AG04449 (cell line): ENCODE measurements at places on chromosomes 3 and 15.
A peak's percentile ranks its signal among the peaks of the same experiment; 100 is the strongest.

- DNase-seq, result peak; percentile 71
Observed at GRCh38 chr3:197490098-197491058, 65.4 kb downstream of the BDH1 start.

GRCh38 chr3:135237371-135238143 lies 442.5 kb downstream of the EPHB1 start:
- DNase-seq, result no peak

- no peak for DNase-seq
Observed at GRCh38 chr3:184578822-184579221, 17.2 kb downstream of the EPHB3 start.

DNA sequence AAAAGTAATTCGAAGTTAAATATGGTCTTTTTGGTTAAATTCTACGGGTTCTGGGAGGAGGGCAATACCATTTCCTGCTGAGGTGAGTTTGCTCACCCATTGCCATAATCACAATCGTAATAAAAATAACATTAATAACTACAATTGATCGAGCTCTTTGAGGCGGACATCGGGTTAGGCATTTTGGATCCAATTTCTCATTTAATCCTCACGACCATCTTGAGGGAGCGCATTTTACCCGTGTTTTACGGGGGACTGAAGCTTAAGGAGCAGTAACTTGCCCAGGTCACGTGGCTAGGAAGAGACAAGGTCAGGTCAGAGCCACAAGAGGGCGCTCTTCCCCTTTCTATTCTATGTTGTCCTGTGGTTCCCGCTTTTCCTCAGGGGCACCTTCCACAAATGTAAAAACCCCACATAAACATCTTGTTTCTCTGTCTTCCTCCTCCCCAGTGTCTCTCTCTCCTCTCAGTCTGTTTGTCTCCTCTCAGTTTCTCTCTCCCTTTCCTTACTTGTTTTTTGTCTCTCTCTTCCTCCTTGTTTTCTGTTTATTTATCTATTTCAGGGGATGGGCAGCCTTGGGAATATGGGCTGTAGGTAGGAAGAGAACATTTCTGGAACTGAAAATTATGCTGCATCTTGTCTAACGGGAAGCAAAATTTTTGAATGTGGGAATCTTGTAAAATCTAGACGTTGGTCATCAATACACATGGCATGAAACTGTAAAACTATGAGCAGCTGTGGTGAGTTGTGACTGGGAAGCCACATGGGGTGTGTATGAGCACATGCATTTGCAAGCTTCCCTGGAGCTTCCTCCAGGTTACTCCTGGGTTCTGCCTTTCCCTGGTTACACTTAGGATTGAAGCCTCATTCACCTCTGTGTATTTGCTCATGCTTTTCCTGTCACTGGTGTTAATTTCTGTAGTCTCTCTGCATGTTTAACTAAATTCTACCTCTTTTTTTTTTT lies 71.0 kb downstream of the SQOR start:
- peak; percentile 29 for DNase-seq

GRCh38 chr3:11096266-11097139 lies 57.8 kb upstream of the HRH1 start:
- DNase-seq, result peak; percentile 61

DNA sequence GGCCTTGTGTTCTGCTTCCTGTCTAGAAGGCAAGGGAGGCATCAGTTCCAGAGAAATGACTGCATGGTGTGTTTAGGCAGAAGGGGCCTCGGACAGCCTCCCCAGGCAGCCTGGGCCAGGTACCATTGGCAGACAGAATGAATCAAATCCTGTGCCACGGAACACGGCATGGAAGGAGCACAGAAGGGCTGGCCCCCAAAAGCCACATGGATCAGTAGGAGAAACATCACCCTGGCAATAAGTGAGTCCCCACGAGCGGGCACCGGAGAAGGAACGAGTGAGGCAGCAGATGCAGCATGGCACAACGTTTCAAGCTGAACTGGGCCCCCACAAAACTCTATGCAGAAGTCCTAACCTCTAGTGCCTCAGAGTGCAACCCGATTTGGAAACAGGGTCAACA lies 223.2 kb downstream of the ADAMTS17 start:
- DNase-seq, result no peak

- no peak for DNase-seq
Observed at GRCh38 chr3:30226601-30227151, 379.7 kb upstream of the TGFBR2 start.

DNA sequence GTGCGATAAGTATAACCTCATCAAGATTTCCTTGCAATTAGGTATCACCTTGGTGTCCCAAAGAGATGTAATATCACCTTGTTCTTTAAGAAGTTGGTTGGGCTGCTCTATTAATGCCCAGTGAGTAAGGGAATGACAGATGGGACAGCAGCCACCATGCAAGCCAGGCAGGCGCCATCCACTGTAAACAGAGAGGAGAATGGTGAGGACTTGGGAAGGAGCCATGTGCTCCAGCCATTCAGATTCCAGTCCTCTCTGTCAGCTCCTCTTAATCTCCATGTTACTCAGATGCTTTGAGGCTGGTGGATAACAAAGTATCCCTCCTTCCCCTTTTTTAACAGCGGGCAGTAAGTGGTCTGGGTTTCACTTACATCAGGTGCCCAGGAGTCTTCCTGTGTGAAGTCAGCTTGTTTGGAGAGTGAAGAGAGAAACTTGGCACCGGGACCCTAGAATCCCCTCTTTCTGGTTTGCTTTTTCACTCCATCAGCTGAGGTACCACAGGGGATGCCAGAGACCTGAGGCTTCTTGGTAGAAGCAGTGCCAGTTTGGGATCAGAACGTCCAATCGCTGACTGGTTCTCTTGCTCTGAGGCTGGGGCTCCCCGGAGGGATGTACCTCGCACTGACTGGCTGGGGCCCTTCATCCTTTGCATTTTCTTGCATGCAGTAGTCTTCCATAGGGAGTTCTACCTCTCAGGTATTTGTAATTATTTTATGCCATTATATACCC lies 29.5 kb downstream of the SLCO3A1 start:
- no peak for DNase-seq

DNA sequence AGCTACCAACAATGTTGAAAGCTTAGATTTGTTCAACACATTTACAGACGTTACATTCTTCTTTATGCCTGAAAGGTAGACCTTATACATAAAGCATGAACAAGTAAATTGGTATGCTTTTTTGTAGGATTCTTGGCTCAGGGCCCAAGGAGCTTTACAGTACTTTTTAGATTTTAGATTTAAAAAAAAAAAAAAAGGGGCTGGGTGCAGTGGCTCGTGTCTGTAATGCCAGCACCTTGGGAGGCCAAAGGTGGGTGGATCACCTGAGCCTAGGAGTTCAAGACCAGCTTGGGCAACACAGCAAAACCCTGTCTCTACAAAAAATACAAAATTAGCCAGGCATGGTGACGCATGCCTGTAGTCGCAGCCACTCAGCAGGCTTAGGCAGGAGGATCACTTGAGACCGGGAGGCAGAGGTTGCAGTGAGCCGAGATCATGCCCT lies 39.7 kb downstream of the MEF2A start:
- no peak for DNase-seq

DNA sequence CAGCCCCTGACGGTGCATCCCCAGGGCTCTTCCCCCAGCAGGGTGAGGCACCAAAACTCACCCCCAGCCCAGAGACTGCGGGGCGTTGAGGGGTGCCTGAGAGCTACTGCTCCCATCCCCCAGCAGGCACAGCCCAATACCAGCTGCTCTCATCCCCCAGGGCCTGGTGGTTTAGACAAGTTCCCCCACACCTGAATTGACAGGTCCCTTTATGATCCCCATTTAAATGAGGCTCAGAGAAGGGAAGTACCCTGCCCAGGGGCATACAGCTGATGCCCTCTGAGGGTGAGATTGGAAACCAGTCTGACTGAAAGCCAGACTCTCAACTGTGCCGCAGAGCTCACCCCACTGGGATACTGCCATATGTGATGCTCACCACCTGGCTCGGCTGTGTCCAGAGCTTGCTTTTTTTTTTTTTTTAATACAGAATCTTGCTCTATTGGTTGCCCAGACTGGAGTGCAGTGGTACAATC lies 20.1 kb downstream of the DUSP7 start:
- no peak for DNase-seq

DNA sequence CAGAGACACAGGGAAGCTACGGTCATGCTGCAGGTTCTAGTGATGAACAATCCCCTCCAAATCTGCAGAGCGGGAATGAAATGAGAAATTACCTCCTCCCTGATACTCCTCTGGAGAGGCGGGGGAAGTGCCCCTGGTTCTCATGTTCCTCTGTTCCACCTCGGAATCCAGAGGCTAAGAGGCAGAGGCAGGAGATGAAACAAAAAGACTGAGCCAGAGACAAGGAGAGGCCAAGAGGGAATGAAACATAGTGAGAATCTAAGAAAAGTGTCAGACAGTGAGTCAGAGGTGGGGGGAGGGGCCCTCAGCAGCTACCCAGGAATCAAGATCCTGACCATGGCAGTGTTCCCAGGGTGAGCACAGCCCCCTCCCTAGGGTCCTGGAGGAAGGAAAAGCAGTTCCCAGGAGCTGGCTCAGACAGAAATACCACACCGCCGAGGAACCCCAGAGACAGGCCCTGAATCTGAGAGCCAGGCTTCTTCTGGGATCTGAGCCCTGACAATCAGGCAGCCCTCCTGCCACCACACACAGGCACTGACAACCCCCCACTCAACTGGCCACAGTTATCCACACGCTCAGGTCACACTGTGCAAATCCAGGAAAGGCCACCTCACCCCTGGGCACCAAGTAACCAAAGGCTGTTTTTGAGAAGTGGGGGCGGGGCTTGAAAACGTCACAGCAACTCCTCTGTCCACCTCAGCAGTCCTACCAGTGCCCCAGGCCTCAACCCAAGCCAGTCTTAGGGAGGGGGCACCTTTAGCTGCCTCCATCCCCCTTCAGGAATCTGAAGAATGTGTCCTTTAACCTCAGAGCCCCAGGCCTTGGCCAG lies 2.4 kb downstream of the CSRNP1 start:
- peak; percentile 92 for DNase-seq

- DNase-seq, result peak; percentile 38
Observed at GRCh38 chr3:15983232-15983631, 185.5 kb upstream of the ANKRD28 start.

DNA sequence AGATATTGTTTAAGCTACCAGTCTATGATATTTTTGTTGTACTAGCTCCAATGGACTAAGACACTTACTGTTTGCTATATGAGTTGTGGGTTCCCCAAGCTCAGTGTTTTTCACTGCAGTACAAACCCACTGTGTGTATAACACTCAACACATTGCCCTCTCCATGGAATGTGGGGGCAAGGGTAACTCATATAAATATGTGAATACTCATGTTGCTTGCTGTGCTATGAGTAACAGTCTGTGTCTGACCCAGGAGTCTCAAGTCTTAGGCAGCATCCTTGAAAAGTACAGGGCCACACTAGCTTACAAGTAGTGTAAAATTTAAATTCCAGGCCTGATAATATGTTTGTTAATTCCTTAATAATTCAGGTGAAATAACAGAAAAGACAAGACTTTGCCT lies 22.5 kb upstream of the CNTN3 start:
- DNase-seq, result no peak

DNA sequence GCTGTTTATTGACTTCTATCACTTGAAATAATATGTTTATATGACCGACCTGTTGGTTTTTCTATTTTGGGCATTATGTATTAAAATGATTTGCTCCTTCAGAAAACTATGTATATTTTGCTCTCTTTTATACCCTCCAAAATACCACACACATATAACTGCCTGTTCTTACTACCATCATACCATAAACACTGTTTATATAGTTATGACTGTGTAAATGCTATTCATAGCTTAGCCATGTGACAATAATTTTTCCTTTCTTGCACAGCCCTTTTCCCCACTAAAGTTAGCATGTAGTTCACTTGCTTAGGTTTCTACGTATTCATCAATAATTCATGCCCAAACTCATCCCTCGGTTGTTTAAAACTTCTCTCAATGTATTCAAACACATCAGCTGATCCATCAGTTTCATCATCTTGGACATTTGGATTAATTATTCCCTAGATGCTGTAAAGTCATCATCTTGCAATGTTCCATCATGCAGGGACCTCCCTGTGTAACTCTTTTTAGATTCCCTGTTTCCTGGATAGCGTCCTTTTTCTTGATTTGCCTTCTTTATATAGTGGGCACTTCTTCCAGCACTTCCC lies 8.2 kb upstream of the RYK start:
- DNase-seq, result no peak

- DNase-seq, result no peak
Observed at GRCh38 chr3:174737966-174738365, 121.2 kb upstream of the NAALADL2 start.

- no peak for DNase-seq
Observed at GRCh38 chr3:14523792-14524191, 16.4 kb downstream of the GRIP2 start.

GRCh38 chr3:115550285-115550761 lies 73.0 kb upstream of the GAP43 start:
- DNase-seq, result peak; percentile 19

GRCh38 chr15:72110355-72110754 lies 7.6 kb downstream of the MYO9A start:
- no peak for DNase-seq

GRCh38 chr3:181497358-181497757 lies 214.4 kb upstream of the SOX2 start:
- DNase-seq, result no peak

DNA sequence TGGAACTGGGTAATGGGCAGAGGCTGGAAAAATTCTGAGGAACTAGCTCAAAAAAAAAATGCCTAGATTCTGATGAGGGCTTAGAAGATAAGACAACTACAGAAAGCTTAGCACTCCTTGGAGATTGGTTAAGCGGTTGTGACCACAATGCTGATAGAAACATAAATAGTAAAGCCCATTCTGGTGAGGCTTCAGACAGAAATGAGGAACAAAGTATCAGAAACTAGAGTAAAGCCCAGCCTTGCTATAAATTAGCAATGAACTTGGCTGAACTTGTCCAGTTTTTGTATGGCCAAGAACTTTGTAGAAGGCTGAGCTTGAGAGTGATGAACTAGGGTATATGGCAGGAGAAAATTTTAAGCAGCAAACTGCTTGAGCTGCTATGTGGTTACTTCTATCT lies 25.4 kb downstream of the GOLGB1 start:
- no peak for DNase-seq

DNA sequence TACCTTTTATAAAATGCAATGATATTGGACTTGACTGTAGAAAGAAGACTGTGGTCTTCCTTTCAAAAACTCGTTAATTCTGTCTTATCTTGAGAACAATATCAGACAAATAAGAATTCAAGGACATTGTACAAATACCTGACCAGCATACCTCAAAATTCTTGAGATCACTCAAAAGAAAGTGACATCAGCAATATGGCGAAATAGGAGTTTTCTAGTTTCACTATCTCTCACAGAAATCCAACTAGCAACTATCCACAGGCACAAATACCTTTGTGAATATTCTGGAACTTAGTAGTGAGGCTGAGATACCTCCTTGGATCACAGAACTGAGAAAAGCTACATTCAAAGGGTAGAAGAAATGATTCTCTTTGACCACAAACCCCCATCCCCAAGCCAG lies 419.7 kb downstream of the ZNF385D start:
- no peak for DNase-seq
